HuH-7 (cell line): ENCODE measurements at places on chromosomes 7 and 10.

DNA sequence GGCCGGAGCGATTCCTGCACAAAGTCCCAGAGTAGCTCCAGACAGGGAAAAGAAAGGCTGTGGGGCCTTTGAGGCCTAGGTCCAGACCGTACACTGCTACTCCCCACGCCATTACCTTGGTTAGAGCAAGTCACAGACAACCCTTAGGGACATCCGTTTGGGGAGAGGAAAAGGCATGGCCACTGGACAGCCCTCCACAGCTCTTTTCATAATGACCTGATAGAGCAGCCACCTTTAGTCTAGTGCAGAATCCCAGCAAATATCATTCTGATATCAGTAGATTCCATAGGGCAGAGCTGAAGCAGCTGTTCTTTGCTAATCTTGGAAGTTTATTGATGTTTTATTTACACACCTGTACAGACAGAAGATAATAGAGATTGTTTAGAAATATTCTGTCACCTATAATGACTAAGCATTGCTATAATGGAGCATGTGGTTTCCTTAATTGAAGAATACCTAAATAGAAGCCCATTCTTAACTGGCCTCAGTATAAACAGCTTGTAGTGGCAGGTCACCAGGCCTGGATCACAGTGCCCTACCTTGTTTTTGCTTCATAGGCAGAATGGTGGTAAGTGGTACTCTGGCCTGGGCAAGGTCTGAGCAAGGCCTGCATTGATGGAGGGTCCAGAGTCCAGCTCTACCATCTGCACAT is 27.9 kb downstream of the OGDH start:
- no peak for DNase-seq

DNA sequence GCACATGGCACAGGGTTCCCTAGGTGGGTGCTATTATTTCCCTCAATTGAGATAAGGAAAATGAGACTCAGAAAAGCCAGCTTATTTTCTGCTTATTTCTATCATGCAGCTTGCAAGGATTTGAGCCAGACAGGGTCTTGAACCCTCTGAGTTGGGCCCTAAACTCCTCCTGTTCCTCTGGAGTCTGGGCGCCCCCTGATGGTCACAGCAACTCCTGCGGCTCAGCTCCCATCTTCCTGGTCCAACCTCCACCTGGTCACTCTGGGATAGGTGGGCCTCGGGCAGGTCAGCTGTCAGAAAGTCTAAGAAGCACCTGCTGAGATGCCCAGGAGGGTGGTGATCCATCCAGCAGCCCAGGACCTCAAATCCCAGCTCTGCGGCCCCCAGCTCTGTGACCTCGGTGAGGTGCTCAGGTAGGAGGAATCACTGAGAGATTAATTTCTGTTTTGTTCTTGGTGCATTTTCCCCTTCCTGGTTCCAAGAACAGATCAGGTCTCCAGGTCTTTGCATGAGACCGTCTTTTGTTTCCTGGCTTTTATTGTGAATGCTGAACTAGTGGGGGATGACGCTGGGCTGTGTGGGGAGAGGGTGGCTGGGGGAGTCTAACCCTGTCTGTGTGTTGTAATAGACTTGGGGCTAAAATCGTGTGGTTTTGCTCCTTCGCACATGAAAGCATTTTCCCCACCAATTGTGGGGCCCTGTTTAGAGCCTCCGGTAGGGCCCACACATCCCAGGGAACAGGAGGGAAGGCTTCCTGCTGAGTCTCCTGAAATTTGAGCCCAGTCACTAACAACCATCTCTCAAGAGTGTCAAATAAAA is 32.8 kb downstream of the TMEM130 start:
- peak; percentile 79 for DNase-seq

- DNase-seq = no peak
Observed at GRCh38 chr7:17126413-17127268, 171.8 kb upstream of the AHR start.

- no peak for DNase-seq
Observed at GRCh38 chr10:123146013-123146893, 1.7 kb upstream of the HMX2 start.

DNA sequence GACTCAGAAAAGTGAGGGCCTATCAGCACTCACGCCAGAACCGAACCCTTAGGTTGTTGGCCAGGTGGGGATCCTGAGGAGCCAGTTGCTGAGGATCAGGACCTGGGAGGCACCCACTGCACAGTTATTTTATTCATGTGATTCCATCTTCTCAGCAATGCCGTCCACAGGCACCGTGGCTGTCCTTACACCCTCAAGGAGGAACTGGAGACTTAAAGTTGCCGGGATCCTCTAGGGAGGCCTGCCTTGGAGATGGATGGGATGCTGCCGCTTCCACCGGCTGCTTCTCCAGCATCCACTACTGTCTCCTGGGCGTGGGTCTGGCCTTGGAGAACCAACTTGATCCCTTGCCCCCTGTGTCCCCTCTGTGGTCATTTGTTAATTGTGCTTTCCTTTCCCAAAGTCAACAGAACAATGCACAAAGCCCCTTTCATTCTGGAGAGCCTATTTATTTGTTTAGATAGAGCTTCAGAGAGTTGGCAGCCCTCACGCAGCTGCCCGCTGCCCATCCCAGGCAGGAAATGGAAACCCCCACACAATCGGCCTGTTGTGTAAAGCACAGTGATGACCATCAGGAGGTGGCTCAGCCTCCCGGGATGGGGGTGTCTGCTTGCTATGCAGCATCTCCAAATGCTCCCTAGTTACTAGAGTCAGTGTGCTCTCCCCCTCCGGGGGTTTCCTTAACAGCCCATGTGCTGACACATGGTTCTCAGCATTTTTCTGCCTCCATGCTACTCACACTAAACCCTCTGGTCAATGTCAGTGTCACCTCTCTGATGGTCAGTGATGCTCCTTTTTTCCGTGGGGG is 52.9 kb upstream of the IGFBP3 start:
- peak; percentile 20 for DNase-seq
